ENCODE measurements at places on chromosomes 16 and 17.
A peak's percentile ranks its signal among the peaks of the same experiment; 100 is the strongest.

- H3K4me3 ChIP-seq, result peak overlapping the region; percentile 94
These were observed 3.8 kb upstream of the ACTG1 start for GRCh38 chr17:81516439-81516838.

DNA sequence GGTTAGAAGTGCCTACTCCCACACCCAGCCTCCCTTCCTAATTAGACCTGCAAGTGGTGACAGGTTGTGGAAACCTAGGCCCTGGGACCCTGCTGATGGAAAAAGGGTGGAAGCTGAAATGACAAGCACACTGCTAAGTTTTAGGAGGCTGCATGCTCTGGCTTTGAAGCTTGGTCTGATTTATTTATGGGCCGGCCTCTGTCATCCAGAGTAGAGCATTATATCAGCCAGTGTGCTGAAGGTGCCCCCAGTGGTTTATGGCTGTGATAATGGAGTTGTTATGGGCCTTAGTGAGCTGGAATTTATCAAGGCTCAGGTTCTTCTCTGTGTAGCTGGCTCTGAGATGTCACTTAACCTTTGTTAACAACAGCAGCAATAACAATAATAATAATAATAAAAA lies 142.6 kb downstream of the UTP18 start:
- DNase-seq, result no peak
- H3K4me3 ChIP-seq, result no peak overlapping the region
- H3K4me1 ChIP-seq, result no peaks in the 10 kb centered on the region

DNA sequence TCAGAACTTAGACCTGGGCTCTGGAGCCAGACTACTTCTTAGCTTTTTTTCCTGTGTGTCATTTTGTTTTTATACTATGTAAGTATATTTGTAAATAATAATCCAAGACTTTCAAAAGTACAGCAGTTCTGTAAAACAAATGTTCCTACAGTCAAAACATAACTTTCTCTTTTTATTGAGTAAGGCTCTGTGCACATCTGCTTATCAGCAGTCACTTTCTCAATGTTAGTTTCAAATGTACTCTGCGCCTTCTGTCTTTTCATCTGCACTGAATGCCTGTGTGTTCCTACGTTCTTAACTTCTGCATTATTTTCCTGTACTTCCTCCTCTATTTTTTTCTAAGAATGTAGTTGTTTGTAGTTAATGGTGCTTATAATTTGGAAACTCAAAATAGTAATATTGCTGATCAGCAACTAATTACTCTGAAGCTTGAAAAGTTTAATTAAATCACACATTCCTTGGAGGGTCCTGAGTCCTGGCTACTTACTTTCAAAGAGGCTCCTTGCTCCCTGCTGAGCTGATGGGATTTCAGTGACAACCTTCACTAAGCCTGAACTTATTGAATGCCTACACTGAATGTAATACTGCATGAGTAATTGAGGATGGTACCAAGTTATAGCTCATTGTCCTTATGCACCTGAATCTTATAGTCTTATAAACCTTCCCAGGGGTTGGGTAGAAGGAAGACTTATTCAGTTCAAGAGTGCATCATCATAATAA lies 329.9 kb downstream of the KCNJ2 start:
- no peaks in the 10 kb centered on the region for H3K36me3 ChIP-seq
- H3K27ac ChIP-seq, result peak overlapping the region; percentile 15
- no peak for DNase-seq
- H3K4me3 ChIP-seq, result no peak overlapping the region
- peaks cover 3% of the 10 kb centered on the region for H3K4me1 ChIP-seq

DNA sequence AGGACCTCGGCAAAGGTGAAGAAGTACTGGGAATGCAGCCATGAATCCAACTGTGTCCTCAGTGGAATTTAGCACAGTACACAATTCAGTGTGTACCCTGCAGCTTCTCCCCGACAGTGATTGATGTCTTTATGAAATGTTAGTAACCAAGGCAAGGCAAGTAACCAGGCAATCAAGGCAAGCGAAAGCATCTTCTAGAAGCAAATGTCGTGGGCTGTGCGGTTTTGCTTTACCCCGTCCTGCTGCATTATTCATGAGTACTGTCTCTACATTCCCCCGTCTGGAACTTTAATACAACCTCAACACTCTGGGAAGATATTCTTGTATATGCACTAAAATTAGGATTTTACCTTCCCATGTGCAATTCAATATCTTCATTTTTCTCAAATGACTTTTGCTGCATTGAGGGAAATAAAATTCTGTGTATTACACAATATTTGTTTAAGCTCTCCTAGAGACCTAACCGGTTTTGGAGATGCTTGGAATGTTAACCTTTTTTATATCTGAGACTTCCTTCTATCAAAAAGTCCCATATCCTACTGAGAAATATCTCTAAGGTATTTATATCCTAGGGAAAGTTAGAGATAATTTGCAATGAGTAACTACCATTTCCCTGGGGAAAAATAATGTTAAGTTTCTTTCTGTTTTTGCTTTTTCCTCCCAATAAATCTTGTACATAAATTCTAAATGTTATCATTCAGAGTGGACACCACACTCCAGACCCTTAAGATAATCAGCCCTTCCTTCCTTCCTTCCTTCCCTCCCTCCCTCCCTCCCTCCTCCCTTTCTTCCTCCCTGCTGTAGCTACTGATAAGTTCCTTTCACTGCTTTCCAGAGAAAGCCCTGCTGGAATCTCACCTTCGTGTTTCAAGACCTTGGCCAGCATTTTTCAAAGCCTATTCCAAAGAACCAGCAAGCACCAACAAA lies 51.9 kb upstream of the ADORA2B start:
- H3K27ac ChIP-seq, result peak overlapping the region; percentile 59
- no peaks in the 10 kb centered on the region for H3K27me3 ChIP-seq
- H3K4me3 ChIP-seq, result no peak overlapping the region
- DNase-seq, result no peak

GRCh38 chr16:11497851-11498289 lies 88.8 kb downstream of the LITAF start:
- no peak for DNase-seq
- peaks cover 22% of the 10 kb centered on the region for H3K4me1 ChIP-seq
- no peaks in the 10 kb centered on the region for H3K27me3 ChIP-seq
- H3K27ac ChIP-seq, result peak overlapping the region; percentile 81

DNA sequence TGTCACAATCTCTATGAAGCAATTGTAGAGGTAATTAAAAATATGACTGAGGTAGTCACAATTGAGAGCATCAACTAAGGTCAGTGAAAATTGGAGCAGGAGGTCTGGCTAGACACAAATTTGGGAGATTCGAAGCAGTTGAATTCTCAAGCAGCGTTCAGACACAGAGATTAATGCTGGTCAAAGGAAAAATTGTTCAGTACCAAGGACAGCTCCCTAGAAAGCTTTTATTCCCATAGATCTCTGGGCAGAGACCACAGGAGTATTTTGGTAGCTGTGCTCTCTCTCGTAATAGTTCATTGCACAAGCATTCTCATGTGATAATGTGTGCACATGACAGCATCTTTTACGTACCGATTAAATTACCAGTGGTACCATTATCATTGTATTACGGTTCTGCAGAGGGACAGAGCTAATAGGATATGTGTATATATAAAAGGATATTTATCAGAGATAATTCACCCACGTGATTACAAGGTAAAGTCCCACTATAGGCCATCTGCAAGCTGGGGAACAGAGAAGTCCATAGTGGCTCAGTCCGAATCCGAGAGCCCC lies 387.5 kb upstream of the HSBP1 start:
- no peak for DNase-seq
- H3K27ac ChIP-seq, result no peak overlapping the region
- no peaks in the 10 kb centered on the region for H3K4me1 ChIP-seq

DNA sequence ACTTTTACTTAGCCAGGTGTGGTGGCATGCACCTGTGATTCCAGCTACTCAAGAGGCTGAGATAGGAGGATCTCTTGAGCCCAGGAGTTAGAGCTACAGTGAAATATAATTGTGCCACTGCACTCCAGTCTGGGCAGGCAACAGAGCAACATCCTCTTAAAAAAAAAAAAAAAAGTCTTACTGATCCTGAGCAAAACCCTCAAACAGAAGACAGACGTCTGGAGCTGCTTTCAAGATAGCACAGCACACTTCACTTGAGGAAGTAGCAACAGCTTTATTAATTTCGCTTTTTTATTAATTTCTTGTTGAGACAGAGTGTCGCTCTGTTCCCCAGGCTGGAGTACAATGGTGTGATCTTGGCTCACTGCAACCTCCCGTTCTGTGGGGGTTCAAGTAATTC lies 10.2 kb upstream of the GGA2 start:
- peaks cover 34% of the 10 kb centered on the region for H3K36me3 ChIP-seq
- peak overlapping the region; percentile 61 for H3K27ac ChIP-seq
- no peaks in the 10 kb centered on the region for H3K27me3 ChIP-seq
- H3K4me3 ChIP-seq, result no peak overlapping the region
- no peak for DNase-seq

DNA sequence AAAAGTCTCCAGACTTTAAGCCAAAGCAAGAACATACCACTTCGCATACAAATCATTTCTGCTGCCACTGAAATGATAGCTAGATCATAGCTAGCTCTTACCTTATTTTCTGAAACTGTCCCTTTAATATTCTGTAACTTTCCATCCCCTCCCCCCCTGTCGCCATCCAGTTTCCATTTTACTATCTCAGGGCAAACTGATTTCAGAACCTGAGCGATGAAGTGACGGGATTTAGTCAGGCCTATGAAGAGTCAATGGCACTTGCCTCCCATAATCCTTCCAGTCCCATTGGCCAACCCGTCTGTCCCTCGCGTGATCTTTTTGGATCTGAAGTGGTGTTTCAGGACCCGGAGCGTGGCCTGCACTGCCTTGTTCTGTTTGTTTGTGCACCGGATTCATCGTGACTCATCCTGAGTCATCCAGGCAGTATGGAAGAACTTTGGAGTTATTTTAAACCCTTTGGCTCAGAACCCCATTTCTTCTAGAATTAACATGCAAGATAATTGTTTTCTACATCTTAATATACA lies 199.8 kb upstream of the CHMP6 start:
- no peaks in the 10 kb centered on the region for H3K27me3 ChIP-seq
- H3K4me1 ChIP-seq, result peaks cover 55% of the 10 kb centered on the region
- DNase-seq, result no peak
- peak overlapping the region; percentile 58 for H3K27ac ChIP-seq

DNA sequence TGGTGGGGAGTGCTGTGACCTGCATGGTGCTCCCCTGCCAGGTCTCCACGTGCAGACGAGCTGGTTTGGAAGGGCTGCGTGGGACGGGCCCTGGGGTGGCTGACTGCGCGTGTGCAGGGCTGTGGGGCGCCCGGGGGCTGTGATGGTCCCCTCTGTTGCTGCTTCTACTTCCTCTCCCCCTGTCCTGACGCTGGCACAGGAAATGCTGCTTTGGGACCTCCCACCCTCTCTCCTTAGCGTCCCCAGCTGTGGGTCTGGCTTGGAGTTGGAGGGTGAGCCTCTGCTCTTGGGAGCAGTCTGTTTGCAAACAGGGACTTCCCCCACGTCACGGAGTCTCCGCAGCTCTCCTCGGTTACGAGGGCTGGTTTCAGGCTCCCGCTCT lies 35.2 kb downstream of the TSC2 start:
- no peak overlapping the region for H3K4me3 ChIP-seq
- H3K27me3 ChIP-seq, result no peaks in the 10 kb centered on the region
- H3K36me3 ChIP-seq, result peaks cover 83% of the 10 kb centered on the region
- no peak for DNase-seq

DNA sequence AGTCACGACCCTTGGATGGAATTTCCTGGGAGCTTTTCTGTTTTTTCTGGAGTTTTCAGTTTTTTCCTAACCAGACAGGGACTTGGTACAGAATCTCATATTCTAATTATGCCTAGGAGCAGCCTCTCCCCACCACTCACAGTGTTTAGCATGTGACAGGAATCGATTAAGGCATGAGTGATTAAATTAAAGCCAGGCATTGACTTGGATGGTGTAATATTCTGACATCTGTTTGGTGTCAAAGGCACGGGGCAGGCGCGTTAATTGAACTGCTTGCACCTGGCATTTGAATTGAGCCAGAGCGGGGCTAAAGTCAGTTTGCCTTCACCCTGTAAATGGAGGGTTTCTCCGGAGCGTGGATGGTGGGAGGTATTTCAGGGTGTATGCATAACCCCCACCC lies 11.9 kb downstream of the MAPT start:
- no peaks in the 10 kb centered on the region for H3K4me1 ChIP-seq
- H3K27me3 ChIP-seq, result peaks cover 5% of the 10 kb centered on the region
- no peaks in the 10 kb centered on the region for H3K36me3 ChIP-seq
- no peak overlapping the region for H3K4me3 ChIP-seq

- no peaks in the 10 kb centered on the region for H3K27me3 ChIP-seq
- no peaks in the 10 kb centered on the region for H3K36me3 ChIP-seq
- peaks cover 16% of the 10 kb centered on the region for H3K4me1 ChIP-seq
- H3K27ac ChIP-seq, result peak overlapping the region; percentile 85
- peak; percentile 76 for DNase-seq
These were observed 858 bp downstream of the MMD start for GRCh38 chr17:55420776-55421178.

DNA sequence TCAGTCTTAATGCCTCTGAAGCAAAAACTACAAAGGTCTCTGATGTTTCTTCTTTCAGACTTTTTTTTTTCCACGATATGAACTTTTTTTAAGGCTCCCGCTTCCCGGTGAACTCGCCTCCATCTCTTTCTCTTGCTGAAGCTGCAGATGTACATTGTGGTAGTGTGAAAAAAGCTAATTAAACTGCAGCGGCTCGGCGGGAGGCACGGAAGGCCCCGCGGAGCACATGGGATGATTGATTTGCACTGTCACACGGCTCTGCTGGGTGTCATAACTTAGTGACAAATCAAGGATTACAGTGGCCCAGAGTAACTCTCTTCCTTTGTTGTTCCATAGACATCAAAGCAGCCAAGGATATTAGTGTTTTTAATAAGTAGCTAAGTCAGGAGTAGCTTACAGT lies 196.3 kb downstream of the AXIN2 start:
- DNase-seq, result no peak
- no peak overlapping the region for H3K27ac ChIP-seq
- no peak overlapping the region for H3K4me3 ChIP-seq
- no peaks in the 10 kb centered on the region for H3K4me1 ChIP-seq
- no peaks in the 10 kb centered on the region for H3K36me3 ChIP-seq
- H3K27me3 ChIP-seq, result no peaks in the 10 kb centered on the region

DNA sequence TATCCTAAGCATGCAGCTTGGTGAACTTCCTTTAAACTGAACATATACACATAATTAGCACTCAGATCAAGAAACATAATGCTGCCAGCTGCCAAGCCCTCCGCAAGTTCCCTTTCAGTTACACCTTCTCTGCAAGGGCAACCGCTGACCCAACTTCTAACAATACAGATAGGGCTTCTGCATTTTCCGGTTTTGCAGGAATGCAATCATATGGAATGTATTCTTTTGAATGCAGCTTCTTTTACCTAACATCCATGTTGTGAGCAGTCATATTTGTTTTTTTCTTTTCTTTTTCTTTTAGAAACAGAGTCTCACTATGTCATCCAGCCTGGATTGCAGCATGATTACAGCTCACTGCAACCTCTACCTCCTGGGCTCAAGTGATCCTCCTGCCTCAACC lies 110.7 kb downstream of the GSG1L start:
- H3K27ac ChIP-seq, result no peak overlapping the region
- no peaks in the 10 kb centered on the region for H3K4me1 ChIP-seq
- H3K27me3 ChIP-seq, result no peaks in the 10 kb centered on the region
- no peaks in the 10 kb centered on the region for H3K36me3 ChIP-seq
- no peak overlapping the region for H3K4me3 ChIP-seq
- DNase-seq, result no peak
